ENCODE measurements at places on chromosomes 4 and X.

DNA sequence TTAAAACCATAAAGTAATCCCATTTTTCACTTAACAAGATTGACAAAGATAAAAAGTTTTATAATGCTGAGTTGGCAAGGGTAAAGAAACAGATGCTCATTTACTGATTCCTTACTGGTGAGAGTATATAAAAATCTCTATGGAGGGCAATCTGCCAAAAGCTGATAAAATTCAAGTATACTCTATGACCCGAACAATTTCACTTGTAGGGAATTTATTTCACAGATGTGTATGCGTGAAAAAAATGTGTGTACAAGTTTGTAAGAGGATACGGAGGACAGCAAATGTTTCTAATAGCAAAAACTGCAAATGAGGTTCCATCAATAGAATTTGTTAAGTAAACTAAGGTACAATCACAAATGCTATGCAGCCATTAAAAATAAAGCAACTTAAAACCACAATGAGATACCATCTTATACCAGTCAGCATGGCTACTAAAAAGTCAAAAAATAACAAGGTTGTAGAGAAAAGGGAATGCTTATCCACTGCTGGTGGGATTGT, 23.4 kb downstream of the DHX15 start:
- no peak for DNase-seq

DNA sequence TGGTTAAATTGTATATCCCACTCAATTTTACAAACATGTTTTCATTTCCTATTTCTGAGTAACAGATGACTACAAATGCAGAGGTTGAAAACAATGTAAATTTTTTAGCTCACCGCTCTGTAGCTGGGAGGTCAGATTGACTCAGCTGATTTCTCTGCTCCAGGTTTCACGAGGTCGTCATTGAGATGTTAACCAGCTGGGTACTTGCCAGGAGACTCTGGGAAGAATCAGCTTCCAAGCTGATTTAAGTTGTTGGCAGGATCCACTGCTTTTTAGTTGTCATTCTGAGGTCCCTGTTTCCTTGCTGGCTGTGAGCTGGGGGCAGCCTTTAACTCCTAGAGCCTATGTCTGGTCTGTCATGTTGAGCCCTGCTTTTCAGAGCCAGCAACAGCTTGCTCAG, 864.3 kb upstream of the AGA start:
- DNase-seq, result no peak

GRCh38 chr4:69668680-69669079, 15.6 kb upstream of the UGT2A1 start:
- DNase-seq, result no peak

- DNase-seq, result no peak
Measured at GRCh38 chr4:13907255-13907751, 279.8 kb upstream of the BOD1L1 start.

DNA sequence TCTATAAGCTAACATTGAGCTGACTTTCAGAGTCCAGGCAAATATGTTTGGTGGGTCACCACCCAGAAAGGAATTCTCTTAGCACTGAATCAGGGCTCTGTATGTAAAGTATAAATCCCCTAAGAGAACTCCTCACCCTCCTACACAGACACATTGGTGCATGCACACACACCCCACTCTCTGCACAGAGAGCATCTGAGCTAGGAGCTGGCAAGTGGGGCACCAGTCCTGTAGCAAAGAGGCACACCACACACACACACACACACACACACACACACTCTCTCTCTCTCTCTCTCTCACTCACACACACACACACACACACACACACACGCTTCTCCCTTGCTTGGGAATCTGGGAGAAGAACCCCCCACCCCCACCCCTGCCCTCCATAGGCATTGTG, 3.2 kb downstream of the SLITRK2 start:
- DNase-seq, result no peak

DNA sequence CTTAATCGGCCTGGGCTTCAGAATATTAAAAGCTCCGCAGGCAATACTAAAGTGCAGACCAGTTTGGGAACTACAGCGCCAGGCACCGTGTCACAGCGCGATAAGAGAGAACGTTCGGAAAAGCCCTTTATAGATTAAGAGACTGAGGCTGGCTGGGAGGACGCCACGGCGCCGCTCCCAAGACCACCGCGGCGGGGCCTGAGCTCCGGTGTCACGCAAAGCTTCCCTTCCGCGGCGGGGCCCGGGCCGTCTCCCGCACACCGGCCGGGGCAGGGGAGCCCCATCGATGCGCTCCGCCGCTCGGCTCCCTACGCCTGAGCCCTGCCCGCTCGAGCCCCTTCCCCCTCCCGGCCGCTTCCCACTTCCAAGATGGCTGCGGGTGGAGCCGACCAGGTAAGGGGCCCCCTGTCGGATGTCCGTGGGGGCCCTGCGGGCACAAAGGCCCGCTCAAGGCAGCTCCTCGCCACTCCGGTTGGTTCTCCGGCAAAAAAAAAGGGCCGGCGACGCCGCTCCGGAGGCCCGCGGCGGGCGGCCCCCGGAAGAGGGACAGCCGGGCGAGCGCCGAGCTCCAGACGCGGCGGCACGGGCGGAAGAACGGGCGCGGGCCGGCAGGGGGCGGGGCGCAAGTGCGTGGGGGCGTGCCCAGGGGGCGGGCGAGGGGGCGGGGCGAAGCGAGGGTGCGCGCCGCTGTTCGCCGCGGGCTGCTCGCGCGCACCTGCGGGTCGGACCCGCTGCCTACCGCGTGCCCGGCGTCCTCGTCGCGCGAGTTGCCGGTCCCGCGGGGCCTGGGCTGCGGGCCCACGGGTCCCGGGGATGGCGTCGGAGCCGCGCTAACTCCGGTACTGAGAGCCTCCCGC, at the start of gene TBC1D14:
TBC1D14 (plus strand) TSS at position 714 of the 857 bp plus-strand sequence. CDS start 13,564 bp downstream, outside the sequence.
- DNase-seq, result peak; percentile 100

DNA sequence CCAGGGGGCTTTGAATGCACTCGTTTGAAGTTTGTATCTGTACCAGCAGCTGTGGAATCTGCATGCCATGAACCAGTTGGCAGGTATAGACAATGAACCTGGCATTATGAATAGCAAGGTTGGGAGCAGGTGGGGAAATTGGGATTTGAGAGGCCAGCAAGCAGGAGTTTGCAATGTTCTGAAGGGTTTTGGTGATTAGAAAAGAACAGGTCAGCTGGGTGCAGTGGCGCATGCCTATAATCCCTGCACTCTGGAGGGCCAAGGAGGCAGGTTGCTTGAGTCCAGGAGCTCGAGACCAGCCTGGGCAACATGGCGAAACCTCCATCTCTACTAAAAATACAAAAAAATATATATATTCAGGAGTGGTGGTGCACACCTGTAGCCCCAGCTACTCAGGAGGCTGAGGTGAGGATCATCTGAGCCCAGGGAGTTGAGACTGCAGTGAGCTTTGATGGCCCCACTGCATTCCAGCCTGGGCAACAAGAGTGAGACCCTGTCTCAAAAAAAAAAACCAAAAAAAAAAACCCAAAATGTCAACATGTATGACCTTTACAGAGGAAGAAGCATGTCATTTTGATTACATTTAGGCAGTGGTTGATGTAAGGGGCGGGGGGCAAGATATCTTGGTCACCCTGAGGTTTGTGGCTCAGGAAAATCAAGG, 63.9 kb downstream of the TSC22D3 start:
- DNase-seq, result no peak

DNA sequence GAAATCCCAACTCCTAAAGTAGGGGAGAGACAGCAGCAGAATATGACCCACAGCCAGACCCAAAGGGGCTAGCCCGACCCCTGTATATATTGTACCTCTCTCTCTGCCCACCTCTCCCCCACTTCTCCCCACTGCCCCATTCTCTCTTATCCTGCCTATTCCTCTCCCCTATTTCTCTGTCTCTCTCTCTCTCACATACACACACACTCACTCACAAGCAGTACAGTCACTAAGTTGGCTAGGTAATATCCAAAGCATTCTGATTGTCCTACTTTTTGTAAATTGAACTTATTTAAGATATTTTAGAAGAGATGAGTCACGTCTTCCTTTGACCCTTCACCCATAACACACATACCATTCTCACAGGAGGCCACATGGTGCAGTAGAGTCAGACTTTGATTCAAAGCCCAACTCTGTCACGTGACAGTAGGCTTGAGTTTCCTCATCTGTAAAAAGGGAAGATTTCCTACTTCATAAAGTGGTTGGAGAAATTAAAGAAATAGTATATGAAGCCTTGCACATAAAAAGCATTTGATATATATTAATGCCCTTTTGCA, 29.5 kb downstream of the SRPX2 start:
- DNase-seq, result no peak

DNA sequence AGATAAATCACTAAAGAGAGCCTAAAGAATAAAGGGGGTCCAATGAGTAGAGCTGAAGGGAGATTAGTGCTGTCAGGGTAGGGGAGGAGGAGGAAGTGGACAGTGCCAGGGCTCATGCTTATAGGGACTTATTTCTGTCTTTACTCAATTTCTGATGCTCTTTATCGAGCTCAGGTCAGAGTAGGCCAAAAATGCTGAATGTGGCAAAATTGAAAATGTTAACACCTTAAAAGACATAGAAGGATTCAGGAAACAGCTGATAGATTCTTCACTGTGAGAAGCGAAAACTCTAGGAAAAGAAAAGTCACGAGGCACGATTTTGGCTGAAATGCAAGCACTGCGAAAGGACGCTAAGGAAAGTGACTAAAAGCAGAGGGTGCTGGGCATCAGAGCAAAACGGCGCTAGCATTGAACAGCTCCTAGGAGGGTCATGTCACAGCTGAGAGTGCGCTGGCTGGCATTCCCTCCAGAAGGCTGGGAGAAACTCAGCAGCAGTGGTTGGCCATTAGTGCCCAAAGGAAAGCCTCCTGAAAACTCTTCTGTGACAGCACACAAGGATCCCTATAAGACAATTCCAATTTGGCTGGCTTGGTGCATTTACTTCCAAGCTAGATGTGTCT, 150.9 kb downstream of the HS6ST2 start:
- no peak for DNase-seq

- no peak for DNase-seq
Measured at GRCh38 chrX:40437348-40437747, 143.4 kb upstream of the ATP6AP2 start.

GRCh38 chrX:101749436-101749835, 89.8 kb upstream of the ARMCX2 start:
- DNase-seq, result no peak

GRCh38 chr4:2852481-2852921, 8.9 kb downstream of the ADD1 start:
- no peak for DNase-seq

DNA sequence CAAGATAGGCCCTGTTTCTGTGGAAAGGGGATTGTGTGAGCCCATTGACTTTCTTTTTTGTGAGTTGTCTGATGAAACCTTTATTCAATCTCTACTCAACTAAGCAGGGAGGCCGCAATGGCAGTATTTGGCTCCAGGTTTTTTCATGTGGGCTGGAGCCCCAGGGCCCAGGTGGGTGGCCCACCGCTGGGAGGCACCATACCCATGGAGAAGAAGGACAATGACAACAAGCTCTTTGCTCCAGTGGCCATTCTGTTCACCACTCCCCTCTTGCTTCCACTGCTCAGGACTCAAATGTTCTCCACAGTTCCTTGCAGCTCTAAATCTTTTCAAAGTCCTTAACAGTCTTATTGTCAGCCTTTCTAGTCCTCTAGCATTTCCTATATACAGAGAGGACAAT, 54.1 kb downstream of the HOPX start:
- no peak for DNase-seq

GRCh38 chr4:62324215-62324614, 1124.1 kb downstream of the ADGRL3 start:
- no peak for DNase-seq

- no peak for DNase-seq
Measured at GRCh38 chrX:19256986-19257385, 86.7 kb upstream of the PDHA1 start.

DNA sequence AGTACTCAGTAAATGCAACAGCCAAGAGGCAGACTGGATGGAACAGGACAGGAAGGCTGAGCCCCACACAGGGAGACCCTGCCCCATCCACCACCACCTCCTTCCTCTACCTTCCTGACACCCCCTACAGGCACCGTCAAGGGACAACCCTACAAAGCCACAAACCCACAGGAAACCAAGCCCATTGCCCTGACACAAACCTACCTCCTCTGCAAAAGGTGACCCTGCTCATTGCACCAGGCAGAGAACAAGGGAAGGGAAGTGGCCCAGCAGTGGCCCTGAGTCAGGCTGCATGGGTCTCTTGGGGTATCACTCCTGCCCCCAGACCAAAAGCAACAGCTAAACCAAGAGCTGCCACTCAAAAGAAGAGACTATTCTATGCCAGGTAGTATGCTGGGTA, 21.0 kb downstream of the JAKMIP1 start:
- no peak for DNase-seq

Data from right kidney (tissue), 9 donors.